ENCODE measurements at places on chromosomes 7 and 10. TPM values are rescaled to one million over a fixed set of nuclear protein-coding genes. Genes with fewer than 3 reads are reported as not detected.

Gene UTF1
- not detected for total RNA-seq

Gene FAM24A
- total RNA-seq, result not detected

Gene IL15RA
- 13.9 TPM for total RNA-seq

Gene GPRIN2
- 12.6 TPM for total RNA-seq

Gene TMEM26
- total RNA-seq, result 1.2 TPM

Gene IFIT2
- 12.2 TPM for total RNA-seq

Gene CABCOCO1
- 2.3 TPM for total RNA-seq

Gene PLXDC2
- total RNA-seq, result 42.1 TPM

Gene COG5
- total RNA-seq, result 45.7 TPM

DNA sequence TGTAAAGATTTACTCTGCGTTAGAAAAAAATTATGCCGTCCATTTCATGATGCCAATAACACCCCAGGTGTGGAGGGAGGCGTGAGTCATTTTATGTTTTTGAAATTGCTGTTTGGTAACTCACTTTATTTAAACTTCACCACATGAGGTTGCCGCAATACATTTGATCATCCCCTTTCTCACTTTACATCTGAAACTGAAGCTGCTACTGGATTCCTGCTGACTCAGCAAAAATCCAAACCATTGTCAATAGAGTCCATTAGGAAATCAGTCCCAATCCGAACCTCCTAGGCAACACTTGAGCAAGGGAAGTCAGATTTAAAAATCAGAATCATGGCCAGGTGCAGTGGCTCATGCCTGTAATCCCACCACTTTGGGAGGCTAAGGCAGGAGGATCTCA is 136.6 kb upstream of the SVIL start:
- DNase-seq, result no peak

DNA sequence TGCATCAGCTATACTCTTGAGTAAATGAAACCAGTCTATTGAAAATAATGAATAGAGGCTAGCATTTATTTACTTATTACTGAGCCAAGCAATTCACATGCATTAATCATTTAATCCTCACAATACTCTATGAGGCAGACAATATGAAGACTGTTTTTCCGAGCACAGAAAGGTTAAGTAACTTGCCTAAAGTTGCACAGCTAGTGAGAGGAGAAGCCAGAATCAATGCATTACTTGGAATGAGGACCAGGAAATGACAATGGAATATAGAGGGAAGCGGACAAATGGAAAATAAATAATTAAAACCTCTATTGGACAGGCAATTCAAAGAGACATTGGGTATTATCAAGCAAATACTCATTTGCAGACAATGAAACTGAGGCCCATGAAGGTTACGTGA is 207.6 kb upstream of the PRKCQ start:
- DNase-seq, result no peak

- DNase-seq, result peak; percentile 66
Measured at GRCh38 chr7:4739528-4739992, 35.9 kb upstream of the AP5Z1 start.

- DNase-seq, result no peak
Measured at GRCh38 chr7:44883961-44884620, 1.2 kb downstream of the PURB start.

- no peak for DNase-seq
Measured at GRCh38 chr10:77032188-77032570, 605.4 kb downstream of the KCNMA1 start.

GRCh38 chr10:114871379-114871778 is 49.8 kb downstream of the FHIP2A start:
- no peak for DNase-seq

GRCh38 chr10:60338786-60339185 is 50.9 kb downstream of the ANK3 start:
- DNase-seq, result no peak

GRCh38 chr7:133095119-133095671 is 13.3 kb upstream of the CHCHD3 start:
- DNase-seq, result no peak

DNA sequence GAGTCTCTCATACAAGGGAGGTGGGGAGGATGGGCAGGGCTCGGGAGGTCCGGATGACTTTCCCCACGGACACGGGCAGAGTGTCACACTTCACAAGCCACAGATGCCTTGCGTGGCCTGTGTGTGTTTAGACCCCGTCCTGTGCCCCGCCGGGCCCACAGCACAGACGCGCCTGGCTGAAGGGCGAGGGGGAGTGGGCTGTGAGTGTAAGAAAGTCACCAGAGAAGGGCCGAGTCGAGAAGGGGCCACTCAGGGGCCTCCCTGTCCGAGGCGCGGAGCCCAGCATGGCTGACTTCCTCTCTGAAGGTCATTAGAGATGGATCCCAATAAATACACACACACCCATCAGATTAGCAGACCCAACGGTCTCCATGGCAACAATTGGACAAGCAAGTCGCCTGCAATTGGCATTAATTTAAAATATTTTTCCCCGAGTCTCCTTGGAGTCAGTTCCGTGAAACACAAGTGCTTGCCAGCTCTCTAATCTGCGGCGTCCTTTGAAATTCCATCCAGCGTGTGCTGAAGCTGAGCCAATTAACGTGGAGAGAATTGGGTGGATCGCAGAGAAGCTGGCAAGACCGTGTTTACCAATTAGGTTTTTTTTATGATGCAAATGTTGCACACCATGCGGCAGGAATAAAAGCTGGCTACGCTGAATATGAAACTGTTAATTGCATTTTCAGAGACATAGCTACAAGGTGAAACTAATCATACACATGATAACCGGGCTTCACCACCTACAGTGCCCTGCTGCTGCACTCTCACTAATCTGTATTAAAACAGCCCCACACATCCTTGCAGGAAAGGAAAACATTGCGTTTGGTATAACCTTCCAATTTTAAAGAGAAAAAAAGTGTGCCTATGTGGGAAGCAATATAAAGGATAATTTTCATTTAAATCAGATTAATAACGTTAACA is 571.2 kb downstream of the PTPRN2 start:
- DNase-seq, result peak; percentile 79

GRCh38 chr7:7292608-7293007 is 110.3 kb downstream of the C1GALT1 start:
- no peak for DNase-seq

- no peak for DNase-seq
Measured at GRCh38 chr7:101114492-101114891, 12.4 kb upstream of the SERPINE1 start.

DNA sequence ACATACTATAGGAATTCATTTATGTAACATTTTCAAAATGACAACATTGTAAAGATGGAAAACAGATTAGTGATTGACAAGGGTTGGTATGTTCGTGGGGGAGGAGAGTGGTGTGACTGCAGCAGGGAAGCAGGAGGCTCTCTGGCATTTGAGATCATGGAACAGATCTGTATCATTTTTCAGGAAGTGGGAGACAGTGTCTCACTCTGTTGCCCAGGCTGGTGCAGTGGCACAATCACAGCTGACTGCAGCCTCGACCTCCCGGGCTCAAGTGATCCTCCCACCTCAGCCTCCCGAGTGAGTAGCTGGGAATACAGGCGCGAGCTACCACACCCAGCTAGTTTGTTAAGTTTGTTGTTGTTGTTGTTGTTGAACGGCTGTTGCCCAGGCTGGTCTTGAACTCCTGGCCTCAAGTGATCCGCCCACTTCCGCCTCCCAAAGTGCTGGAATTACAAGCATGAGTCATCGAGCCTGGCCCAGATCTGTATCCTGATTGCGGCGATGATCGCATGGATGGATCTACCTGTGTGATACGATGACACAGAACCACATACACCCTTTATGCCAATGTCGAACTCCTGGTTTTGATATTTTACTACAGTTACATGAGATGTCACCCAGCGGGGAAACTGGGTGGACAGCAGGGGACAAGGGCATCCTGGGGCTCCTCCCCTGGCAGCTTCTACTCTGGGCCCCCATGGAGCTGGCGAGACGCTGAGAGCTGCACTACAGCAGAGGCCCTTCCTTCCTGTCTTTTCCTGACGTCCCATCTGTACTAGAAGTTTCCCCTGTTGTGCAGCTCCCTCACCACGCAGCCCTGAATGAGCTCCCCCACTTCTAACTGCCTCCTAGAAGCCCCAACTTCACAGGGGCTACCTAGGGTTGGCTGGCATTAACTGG is 12.3 kb upstream of the CYTH3 start:
- DNase-seq, result no peak

- peak; percentile 86 for DNase-seq
Measured at GRCh38 chr10:75408911-75409885, 7.6 kb upstream of the ZNF503 start.

- no peak for DNase-seq
Measured at GRCh38 chr10:117134306-117135025, 3.6 kb downstream of the VAX1 start.

GRCh38 chr10:122968698-122969097 is 11.5 kb upstream of the PSTK start:
- no peak for DNase-seq

DNA sequence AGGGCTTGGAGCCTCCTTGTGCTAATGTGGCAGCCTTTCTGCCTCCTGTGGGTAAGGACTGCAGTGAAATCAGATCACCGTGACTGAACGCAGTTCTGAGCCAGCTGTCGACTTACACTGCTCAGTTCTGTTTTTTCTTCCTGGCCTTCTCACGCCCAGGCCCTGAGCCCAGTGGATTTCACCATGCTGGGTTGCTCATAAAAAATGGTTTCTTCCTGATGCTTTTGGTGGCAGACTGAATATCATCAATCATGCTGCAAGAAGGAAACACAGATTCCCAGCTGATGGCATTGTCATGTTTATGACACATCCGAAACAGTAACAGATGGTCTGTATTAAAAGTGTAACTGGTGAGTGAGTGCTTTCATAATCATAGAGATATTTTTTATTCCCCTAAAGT is 389.6 kb downstream of the GALNT17 start:
- no peak for DNase-seq

GRCh38 chr7:83574616-83575015 is 74.3 kb downstream of the SEMA3E start:
- DNase-seq, result no peak

- DNase-seq, result no peak
Measured at GRCh38 chr10:2362331-2362730, 625.0 kb upstream of the ADARB2 start.

- peak; percentile 72 for DNase-seq
Measured at GRCh38 chr10:30840395-30841050, 191.1 kb downstream of the ZNF438 start.

DNA sequence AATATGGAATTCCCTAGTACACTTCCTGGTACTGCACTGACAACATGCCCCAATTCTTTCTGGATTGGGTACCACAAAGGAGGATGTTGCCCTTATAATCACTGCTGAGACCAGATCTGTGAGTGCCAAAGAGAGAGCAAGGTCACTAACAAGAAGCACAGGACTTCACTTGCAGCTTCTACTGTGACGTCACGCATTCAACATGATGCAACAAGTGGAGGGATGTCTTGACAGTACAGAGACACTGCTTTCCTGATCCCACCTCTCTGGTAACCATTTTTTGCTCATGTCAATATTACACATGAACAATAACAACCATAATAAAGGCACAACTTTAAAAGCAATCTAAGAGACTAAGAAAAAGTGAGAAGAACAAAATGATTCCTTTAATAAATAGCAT is 414.1 kb upstream of the LRRN3 start:
- DNase-seq, result no peak

GRCh38 chr10:99870123-99870730 is 87.8 kb downstream of the ABCC2 start:
- no peak for DNase-seq

- DNase-seq, result no peak
Measured at GRCh38 chr7:4265676-4266075, 416.4 kb upstream of the FOXK1 start.

GRCh38 chr10:23535381-23535780 is 96.5 kb downstream of the OTUD1 start:
- DNase-seq, result no peak

DNA sequence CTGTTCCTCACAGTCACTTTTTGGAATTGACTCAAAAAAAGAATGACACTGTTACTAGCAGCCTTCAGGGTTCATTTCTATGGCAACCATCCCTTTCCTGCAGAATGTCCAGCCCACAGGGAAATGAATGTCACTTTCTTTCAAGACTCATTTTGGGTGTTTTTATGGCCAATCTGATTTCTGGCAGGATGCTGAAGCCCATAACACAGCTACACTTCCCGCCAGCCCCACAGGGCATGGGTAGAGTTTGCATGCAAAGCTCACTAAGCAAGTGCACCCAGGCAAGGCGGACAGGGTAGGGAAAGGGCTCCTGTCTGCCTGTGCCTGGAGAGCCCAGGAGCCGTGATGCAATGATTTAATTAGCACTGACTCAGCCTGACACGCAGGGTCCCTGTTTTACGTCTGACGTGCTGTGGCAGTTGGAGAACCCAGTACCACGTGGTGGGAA is 26.1 kb upstream of the GPAM start:
- DNase-seq, result peak; percentile 73

GRCh38 chr7:29605671-29606070 is 42.0 kb downstream of the PRR15 start:
- no peak for DNase-seq

- no peak for DNase-seq
Measured at GRCh38 chr10:86712317-86712707, 44.0 kb downstream of the LDB3 start.
